ENCODE measurements at places on chromosomes 3 and 15. TPM values are rescaled to one million over a fixed set of nuclear protein-coding genes. Genes with fewer than 3 reads are reported as not detected.

SH2D7 gene
- total RNA-seq = not detected

DNA sequence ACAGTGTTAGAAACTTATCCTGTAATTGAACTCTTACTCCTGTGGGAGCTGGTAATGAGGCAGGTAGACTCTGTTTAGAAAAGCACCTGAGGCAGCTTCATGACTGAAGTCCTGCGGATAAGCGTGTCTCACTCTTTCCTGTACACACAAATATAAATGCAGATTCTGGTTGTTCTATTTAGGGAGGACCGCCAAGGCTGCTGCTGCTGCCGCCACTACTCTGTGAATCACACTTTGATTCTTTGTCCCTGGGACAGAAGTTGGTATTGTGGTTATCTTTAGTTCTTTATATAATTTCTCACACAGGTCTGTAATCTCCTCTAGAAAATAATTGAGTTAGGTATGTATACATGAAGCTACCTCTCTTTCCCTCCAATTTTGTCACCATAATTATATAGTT, 3.6 kb downstream of the LSAMP start:
- DNase-seq = no peak

GRCh38 chr3:72977060-72977808, 19.4 kb upstream of the PPP4R2 start:
- no peak for DNase-seq

DNA sequence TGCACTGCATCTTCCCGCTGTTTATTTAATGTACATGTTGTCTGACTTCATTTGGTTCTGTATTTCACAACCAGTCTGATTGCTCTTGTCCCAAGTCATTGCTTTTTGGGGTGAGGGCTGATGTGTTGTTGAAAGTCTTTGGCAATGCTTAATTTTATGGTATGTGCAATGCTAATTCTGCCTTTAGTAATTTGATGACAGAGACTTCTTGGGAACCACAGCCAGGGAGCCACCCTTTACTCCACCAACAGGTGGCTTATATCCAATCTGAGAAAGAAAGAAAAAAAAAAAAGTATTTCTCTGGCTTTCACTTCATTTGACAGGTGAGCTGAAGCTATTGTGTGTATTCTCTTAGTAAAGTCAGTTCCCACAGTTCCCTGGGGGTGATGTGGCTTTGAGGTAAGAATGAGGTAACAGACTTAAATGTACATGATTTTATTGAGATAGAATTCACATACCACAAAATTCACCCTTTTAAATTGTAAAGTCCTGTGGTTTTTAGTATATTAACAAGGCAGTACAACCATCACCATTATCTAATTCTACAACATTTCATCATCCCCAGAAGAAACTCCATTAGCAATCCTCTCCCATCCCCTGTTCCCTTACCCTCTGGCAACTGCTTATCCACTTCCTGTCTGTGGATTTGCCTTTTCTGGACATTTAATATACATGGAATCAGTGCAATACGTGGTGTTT, 97.3 kb downstream of the SLCO3A1 start:
- DNase-seq = no peak

- no peak for DNase-seq
Measured at GRCh38 chr3:170490828-170491560, 72.3 kb downstream of the CLDN11 start.

Data from glutamatergic neuron (in vitro differentiated cells).